ENCODE measurements at places on chromosomes 3 and 15.

- no peak for DNase-seq
Measured at GRCh38 chr15:33467816-33468163, 157.0 kb downstream of the RYR3 start.

DNA sequence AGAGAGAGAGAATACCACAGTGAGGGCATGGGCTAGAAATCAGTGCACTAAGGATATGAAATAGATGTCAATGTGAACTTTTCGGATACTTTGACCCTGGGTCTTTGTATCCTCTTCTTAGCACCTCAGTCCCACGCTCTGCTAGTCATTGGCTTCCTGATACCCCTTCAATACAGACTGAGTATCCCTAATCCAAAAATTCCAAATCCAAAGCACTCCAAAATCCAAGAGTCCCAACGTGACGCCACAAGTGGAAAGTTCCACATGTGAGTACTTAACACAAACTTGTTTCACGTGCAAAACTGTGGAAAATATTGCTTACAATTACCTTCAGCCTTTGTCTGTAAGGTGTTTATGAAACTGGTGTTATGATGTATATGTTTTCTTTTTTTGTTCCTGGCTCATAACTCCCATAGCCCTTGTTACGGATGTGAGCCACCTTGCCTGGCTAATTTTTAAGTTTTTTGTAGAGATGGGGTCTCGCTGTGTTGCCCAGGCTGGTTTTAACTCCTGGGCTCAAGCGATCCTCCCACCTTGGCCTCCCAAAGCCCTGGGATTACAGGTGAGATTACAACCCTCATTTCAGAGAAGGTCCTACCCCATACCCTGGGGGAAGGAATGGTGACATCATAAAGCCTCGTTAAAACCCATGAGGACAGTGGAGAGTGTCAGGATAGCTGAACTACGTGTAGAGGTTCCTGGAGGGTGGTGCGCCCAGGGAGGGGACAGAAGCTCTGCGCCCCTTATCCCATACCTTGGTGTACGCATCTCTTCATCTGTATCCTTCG is 10.2 kb upstream of the IRAK2 start:
- no peak for DNase-seq

- no peak for DNase-seq
Measured at GRCh38 chr3:12159227-12159601, 502 bp upstream of the TIMP4 start.

DNA sequence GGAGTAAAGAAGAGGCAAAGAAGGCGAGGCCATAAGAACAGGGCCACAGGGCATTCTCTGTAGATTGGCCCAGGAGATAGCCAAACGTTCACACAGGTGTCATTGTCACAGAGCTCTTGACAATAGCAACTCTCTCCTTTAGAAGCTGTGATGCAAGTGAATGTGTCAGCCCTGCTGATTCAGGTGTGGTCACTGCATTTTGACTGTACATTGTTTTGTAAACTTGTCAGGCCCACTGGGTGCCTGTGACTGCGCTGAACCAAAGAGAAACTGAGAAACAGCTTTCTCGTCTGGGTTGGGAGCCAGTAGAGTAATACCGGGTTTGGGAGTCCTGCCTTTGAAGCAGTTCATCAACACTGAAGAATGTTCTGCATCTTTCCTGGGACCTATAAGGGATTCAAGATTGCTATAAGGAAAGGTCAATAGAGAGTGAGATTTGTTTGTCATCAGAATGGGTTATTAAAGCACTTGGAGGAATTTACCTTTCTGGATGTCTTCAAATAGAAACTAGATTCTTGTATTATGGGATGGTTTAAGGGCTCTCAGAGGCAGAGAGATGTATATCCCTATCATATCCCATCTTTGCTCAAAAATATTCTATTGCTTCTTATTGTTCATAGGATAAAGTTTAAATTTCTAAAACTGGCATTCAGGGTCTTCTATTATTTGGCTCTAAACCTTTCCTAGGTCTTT is 45.4 kb downstream of the TMEM45A start:
- DNase-seq = no peak
